ENCODE measurements at places on chromosomes 11 and 22. TPM values are rescaled to one million over a fixed set of nuclear protein-coding genes. Genes with fewer than 3 reads are reported as not detected.

- H3K27ac ChIP-seq: no peak overlapping the region
- H3K36me3 ChIP-seq: peaks cover 3% of the 10 kb centered on the region
- H3K27me3 ChIP-seq: peaks cover 85% of the 10 kb centered on the region
- no peak overlapping the region for H3K4me3 ChIP-seq
- no peak for DNase-seq
Measured at GRCh38 chr11:128499613-128500253, 87.6 kb downstream of the ETS1 start.

- H3K27ac ChIP-seq: no peak overlapping the region
- peaks cover 5% of the 10 kb centered on the region for H3K27me3 ChIP-seq
- H3K4me1 ChIP-seq: no peaks in the 10 kb centered on the region
- no peak overlapping the region for H3K4me3 ChIP-seq
Measured at GRCh38 chr11:131855320-131855719, 484.9 kb downstream of the NTM start.

The CLP1 gene
- 25.7 TPM for total RNA-seq

GRCh38 chr11:120123946-120124345 is 14.0 kb downstream of the TRIM29 start:
- H3K27me3 ChIP-seq: peaks cover 5% of the 10 kb centered on the region
- peaks cover 7% of the 10 kb centered on the region for H3K4me1 ChIP-seq
- no peaks in the 10 kb centered on the region for H3K36me3 ChIP-seq
- no peak for DNase-seq
- no peak overlapping the region for H3K4me3 ChIP-seq

- H3K36me3 ChIP-seq: peaks cover 2% of the 10 kb centered on the region
- H3K4me1 ChIP-seq: peaks cover 9% of the 10 kb centered on the region
- H3K27ac ChIP-seq: no peak overlapping the region
- H3K27me3 ChIP-seq: no peaks in the 10 kb centered on the region
- H3K4me3 ChIP-seq: no peak overlapping the region
- no peak for DNase-seq
Measured at GRCh38 chr11:128066399-128066798, 521.0 kb downstream of the ETS1 start.

The PKDREJ gene
- not detected for total RNA-seq

GRCh38 chr22:47298017-47298785 is 535.8 kb downstream of the TBC1D22A start:
- H3K27ac ChIP-seq: no peak overlapping the region
- H3K4me3 ChIP-seq: no peak overlapping the region
- H3K27me3 ChIP-seq: no peaks in the 10 kb centered on the region
- peaks cover 4% of the 10 kb centered on the region for H3K36me3 ChIP-seq
- no peaks in the 10 kb centered on the region for H3K4me1 ChIP-seq
- DNase-seq: no peak

DNA sequence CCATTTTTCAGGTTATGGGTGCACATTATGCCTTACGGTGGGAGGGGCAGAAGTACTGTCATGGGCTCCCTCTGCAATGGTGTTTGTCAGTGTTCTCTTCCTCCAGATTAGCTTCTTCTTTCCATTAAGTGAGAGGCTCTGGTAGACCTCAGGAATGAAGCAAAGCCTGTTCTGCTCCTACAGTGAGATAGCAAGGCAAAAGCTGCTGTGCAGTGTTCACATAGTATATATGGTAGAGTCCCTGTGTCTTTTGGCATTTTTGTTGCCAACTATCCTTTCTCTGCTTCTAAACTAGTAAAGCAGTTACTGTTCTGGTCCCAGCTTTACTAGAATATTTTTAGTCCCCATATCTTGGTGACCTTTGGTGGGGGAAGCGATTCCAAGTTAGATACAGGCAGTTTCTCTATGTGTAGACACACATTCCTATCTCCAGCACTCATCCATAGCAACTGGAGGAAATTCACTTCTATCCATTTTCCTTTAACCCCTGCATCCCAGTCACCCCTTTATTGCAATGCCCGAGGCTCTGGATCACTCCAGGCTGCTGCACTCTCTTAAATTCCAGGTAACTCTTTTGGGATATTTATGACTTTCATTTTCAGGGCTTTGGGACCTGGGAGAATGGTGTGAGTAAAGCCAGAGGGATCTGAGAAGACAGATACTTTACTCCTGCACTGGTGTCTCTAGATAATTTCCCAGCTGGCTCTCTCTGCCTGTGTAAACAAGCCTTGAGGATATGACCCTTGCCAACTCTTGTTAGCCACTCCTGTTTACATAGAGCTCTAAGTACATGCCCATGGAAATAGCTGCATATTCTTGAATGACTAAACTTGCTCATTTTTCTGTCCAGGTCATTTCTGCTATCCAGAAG is 3.9 kb upstream of the TRIM34 start:
- DNase-seq: no peak
- H3K4me1 ChIP-seq: peaks cover 20% of the 10 kb centered on the region
- H3K4me3 ChIP-seq: no peak overlapping the region
- H3K36me3 ChIP-seq: no peaks in the 10 kb centered on the region
- H3K27me3 ChIP-seq: no peaks in the 10 kb centered on the region
- H3K27ac ChIP-seq: no peak overlapping the region

DNA sequence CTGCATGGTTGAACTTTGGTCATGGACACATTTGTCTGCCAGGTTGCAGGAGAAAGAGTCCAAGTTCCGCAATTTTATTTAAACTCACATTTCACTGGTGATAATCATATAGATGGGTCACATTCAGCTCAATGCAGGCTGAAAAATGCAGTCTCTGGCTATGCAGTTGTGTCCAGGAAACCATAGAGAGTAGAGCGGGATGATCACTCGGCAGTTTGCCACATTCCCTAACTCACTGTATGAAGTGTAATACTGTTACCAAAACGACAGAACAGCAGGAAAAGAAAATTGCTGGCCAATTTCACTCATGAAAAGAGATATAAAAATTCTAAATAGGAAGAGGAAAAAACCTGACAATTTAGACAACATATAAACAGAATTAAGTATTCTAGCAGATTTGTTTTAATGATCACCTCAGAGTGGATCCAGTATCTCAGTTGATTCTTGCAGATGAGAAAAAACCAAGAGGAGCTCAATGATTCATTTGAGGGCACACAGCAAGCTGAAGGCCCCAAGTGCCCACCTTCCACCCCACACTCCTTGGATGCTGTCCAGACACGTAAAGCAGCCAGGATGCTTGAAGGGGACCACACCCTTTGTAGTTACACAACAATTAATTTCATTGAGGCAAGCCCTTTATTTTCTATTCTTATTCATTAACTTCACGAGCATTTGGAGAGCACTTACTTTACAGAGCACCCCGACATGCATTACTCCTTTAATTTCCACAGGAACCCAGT is 422.3 kb downstream of the SOX6 start:
- no peaks in the 10 kb centered on the region for H3K4me1 ChIP-seq
- H3K36me3 ChIP-seq: peaks cover 6% of the 10 kb centered on the region
- H3K4me3 ChIP-seq: no peak overlapping the region
- H3K27ac ChIP-seq: no peak overlapping the region

The DCHS1 gene
- total RNA-seq: 40.4 TPM

The RASD2 gene
- not detected for total RNA-seq

The SPA17 gene
- total RNA-seq: 19.1 TPM

DNA sequence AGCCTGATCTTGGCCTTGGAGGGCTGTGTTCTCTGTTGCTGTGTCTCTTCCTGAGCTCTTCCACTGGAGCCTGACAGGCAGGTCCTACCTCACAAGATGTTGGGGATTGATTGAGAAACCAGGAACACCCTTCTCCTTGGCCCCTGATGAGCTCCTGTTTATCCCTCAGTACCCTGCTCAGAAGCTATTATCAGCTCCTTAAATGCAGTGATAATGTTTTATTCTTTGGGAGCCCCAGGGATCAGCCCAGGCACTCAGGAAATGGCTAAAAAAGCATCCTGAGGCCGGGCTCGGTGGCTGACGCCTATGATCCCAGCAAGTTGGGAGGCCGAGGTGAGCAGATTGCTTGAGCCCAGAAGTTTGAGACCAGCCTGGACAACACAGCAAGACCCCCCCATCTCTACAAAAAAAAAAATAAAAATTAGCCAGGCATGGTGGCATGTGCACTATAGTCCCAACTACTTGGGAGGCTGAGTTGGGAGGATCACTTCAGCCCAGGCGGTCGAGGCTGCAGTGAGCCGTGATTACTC is 4.9 kb upstream of the PHLDA2 start:
- DNase-seq: no peak
- H3K4me1 ChIP-seq: peaks cover 9% of the 10 kb centered on the region
- peaks cover 21% of the 10 kb centered on the region for H3K36me3 ChIP-seq
- H3K4me3 ChIP-seq: no peak overlapping the region
- peaks cover 43% of the 10 kb centered on the region for H3K27me3 ChIP-seq

DNA sequence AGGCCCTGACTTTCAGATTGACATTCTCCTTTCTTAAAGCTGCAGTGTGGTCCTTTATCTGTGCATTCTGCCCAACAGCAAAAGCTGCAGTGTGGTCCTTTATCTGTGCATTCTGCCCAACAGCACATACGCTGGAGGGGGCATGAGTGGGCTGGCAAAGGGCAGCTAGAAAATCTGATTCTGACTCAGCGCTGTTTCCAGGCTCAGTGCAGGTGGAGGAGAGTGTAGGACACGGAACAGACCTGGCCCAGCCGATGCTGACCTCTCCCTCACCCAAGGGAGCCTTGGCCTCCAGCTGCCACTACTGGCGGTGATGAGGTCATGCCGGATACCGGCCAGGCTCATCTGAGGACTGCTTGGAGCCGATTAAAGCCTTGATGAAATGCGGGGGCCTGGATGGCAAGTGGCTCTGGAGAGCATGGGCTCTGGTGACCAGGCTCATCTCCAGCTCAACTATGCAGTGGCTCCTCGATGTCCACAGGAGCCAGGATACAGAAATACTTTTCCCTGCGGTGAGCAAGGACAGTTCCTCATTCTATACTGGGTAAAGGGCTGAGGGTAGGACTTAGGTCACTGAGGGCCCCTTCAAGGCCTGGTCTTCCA is 84.6 kb downstream of the CLPB start:
- H3K4me1 ChIP-seq: no peaks in the 10 kb centered on the region
- H3K4me3 ChIP-seq: no peak overlapping the region
- DNase-seq: no peak
- no peaks in the 10 kb centered on the region for H3K36me3 ChIP-seq
- H3K27me3 ChIP-seq: no peaks in the 10 kb centered on the region
- H3K27ac ChIP-seq: no peak overlapping the region

The OR8B2 gene
- not detected for total RNA-seq

DNA sequence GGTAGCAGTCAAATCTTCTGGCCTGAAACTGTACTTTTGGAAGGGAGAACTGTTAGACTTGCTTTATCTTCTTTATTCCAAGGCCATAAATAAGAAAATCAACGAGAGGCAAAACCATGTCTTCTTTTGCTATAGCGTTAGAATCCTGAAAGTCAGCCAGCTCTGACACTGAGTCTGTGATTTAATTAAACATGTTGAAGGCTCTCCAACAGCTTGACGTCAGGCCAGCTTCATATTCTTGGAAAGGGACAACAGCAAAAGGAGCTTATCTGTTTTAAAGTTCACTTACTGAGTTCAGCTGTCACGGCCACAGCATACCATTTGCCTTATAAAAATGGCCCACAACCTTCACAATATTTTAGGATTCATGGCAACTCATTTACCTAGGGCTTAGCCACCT is 131.0 kb upstream of the LDLRAD3 start:
- no peak overlapping the region for H3K4me3 ChIP-seq
- H3K4me1 ChIP-seq: peaks cover 17% of the 10 kb centered on the region
- no peaks in the 10 kb centered on the region for H3K27me3 ChIP-seq
- no peak for DNase-seq
- H3K27ac ChIP-seq: no peak overlapping the region
- peaks cover 15% of the 10 kb centered on the region for H3K36me3 ChIP-seq

GRCh38 chr11:120643284-120643683 is 131.7 kb downstream of the GRIK4 start:
- peaks cover 24% of the 10 kb centered on the region for H3K4me1 ChIP-seq
- no peaks in the 10 kb centered on the region for H3K36me3 ChIP-seq
- H3K27me3 ChIP-seq: peaks cover 72% of the 10 kb centered on the region
- no peak overlapping the region for H3K4me3 ChIP-seq
- no peak for DNase-seq
- H3K27ac ChIP-seq: no peak overlapping the region

The LRRC51 gene
- 11.6 TPM for total RNA-seq

- no peak overlapping the region for H3K27ac ChIP-seq
- DNase-seq: no peak
- H3K4me1 ChIP-seq: no peaks in the 10 kb centered on the region
Measured at GRCh38 chr11:130043575-130043974, 26.1 kb upstream of the APLP2 start.

DNA sequence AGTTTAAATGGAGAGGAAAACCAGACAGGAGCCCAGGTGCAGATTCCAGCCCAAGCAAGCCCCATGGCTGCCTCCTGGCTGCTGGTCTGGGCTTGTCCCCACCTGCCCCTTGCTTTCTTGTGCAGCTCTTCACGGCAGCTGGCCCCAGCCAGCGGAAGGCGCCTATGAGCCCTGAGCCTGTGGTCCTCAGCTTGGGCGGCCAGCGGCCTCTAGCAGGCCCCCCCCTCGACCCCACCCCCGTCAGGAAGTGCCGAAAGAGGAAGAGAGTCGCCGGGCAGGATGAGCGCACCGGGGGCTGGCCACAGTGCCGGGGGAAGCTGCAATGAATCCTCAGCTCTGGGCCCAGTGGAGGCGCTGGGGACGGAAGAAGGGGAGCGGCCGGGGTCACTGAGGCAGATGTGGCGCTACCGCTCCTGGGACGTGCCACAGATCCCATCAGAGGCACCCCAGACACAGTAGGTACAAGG is 2.1 kb upstream of the DGKZ start:
- no peak for DNase-seq
- H3K27me3 ChIP-seq: peaks cover 10% of the 10 kb centered on the region
- peak overlapping the region; percentile 79 for H3K4me3 ChIP-seq
- peaks cover 47% of the 10 kb centered on the region for H3K4me1 ChIP-seq
- H3K27ac ChIP-seq: no peak overlapping the region

The C11orf42 gene
- not detected for total RNA-seq

DNA sequence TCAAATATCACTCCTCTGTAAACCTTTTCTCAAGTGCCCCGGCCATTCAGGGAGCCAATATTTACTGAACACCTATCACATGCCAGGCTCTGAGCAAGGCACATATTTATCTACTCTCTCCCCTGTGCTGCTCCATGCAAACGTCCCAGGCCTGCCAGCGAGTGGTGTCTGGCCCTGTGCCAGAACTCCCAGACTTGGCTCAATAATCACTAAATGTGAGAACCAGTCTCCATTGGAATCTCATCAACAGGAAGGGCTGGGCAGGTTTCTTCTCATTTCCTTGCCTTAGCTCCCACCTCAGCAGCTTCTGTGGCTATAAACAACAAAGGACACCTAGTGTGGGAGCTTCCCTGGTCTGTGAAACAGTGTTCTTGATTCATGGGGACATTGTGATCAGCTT is 21.7 kb downstream of the RASSF10 start:
- H3K27ac ChIP-seq: no peak overlapping the region
- H3K36me3 ChIP-seq: no peaks in the 10 kb centered on the region
- H3K4me3 ChIP-seq: no peak overlapping the region
- no peaks in the 10 kb centered on the region for H3K27me3 ChIP-seq
- no peak for DNase-seq
- H3K4me1 ChIP-seq: no peaks in the 10 kb centered on the region
